ENCODE measurements at places on chromosomes 2 and 18. TPM values are rescaled to one million over a fixed set of nuclear protein-coding genes. Genes with fewer than 3 reads are reported as not detected.

Gene ANKRD36C
- 7.5 TPM for total RNA-seq

Gene FBLN7
- 1.9 TPM for total RNA-seq

Gene GAREM2
- not detected for total RNA-seq

Gene PMAIP1
- 7.3 TPM for total RNA-seq

Gene SMARCAL1
- 31.8 TPM for total RNA-seq

Gene ACTG2
- 1.9 TPM for total RNA-seq

Gene NEU2
- not detected for total RNA-seq

Gene CD8B
- total RNA-seq = not detected

Gene FBXO48
- 0.45 TPM for total RNA-seq

Gene CYB5A
- total RNA-seq = 67.6 TPM

Gene FTCDNL1
- total RNA-seq = 0.64 TPM

Gene ALMS1
- total RNA-seq = 8.7 TPM

Gene GPR39
- total RNA-seq = 2.3 TPM

Gene WNT6
- not detected for total RNA-seq

Gene LRP1B
- not detected for total RNA-seq

Gene FAM228A
- total RNA-seq = not detected

Gene AOX1
- 36.9 TPM for total RNA-seq

Gene APLF
- 1.5 TPM for total RNA-seq

Gene AQP4
- total RNA-seq = not detected

Gene SLC23A3
- total RNA-seq = 1.5 TPM

Gene ADRA2B
- not detected for total RNA-seq

Gene SLC66A2
- 30.8 TPM for total RNA-seq

Gene CCDC148
- 0.68 TPM for total RNA-seq

Gene DLX2
- total RNA-seq = 10.8 TPM

Gene CFC1
- not detected for total RNA-seq

Gene SLC9A2
- total RNA-seq = not detected

Gene TMEM214
- 130 TPM for total RNA-seq

Gene DNAJC5G
- total RNA-seq = not detected

Gene RFX8
- 2.8 TPM for total RNA-seq

Gene SYT4
- total RNA-seq = not detected

Gene SERPINB4
- total RNA-seq = not detected

Gene SPP2
- total RNA-seq = not detected

Measured in HFFc6 (cell line).